ENCODE measurements at places on chromosomes 1 and 21.

DNA sequence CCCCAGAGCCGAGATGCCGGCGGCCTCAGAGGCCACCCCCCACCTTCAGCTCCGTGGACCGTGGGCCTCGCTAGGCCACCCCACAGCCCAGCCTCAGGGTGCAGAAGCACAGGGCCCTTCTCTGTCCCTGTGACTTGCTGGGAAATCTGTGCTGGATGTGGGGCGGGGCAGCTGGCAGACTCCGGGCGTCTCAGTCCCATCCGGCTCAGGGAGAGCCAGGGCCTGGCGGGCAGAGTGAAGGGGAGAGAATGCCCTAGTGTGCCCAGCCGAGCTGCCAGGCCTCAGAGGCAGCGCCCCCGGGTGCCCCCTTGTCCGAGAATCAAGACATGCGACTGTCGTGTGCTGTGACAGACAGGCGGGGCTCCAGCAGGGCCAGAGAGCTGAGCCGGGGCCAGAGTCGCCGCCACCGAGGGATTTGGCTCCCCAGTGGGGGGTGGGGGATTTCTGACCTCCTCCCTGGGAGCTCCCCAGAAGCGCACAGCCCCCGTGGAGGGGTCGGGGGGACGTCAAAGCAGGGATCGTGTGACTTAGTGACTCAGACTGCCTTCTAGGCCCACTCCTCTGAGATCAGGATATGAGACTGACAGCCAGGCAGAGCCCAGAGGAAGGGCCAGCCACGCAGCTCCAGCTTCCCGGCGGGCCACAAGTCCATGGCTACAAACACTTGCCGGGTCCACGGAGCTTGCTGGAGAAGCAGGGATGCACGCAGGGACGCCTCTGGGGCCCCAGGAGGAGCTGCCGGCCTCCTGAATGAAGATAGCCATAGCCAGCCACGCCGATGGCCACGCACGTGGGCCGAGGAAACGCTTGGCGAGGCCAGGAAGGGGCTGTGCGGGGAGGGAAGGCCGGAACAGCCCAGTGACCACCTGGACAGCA is 11.9 kb downstream of the COL6A1 start:
- no peak for DNase-seq

DNA sequence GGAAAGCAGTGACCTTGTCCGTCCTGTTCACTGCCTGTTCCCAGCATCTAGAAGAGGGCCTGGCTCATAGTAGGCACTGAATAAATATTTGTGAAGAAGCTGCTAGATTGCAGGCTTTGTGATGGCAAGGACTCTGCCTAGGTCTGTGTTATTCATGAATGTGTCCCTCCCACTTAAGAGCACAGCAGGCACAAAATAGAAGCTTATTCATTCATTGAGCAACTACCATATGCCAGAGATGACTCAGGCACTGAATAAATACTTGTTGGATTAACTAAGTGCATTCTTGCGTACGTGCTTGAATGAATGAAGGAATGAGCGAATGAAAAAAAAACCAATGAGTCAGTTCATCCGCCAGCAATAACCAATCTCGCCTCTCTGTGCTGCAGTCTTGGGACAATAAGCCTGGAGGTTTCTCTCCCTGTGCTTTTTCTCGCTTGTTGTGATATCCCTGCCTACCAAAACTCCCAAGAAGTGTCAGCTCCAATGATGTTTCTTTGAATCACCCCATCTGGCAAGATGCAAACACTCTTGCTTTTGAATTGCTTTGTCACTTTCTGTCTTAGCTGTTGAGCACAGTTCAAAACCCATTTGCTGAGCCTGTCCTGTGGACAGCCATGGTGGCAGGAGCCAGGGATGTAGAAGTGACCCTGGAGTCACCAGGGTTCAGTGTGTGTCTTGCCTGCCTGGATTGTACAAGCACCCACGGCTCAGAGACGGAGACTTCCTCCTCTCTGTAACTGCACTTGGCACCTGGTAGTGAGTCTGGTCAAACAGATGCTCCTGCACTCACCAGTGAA is 143.9 kb downstream of the KAZN start:
- DNase-seq = peak; percentile 92

DNA sequence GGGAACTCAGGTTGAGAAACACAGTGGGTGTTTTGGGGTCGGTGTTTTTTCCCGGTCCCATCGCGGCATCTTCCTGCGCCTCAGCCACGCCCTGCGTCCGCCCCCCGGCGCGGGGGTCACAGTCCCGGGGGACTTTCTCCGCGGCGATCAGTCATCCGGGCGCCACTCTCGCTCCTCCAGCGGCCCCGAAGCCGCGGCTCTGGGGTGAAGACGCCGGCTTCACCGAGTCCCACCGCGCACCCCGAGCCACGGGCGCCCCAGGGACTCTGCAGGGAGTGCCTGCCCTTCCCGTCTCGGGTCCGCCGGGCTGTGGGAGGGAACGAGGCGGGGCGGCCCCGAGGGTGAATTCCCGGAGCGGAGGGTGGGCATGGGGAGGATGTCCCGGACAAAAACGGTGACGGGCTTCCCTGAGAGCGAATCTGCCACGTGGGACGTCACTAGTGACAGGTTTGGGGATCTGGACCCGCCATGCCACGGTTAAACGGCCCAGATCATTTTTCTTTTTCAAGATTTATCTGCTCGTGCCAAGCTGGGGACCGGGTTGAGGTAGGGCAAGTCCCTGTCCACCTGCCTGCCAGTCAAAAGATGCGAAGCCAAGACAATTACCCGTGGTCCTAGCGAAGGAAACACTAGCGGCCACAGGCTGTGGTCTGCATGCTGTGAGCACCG is 717 bp upstream of the BATF3 start:
- no peak for DNase-seq

DNA sequence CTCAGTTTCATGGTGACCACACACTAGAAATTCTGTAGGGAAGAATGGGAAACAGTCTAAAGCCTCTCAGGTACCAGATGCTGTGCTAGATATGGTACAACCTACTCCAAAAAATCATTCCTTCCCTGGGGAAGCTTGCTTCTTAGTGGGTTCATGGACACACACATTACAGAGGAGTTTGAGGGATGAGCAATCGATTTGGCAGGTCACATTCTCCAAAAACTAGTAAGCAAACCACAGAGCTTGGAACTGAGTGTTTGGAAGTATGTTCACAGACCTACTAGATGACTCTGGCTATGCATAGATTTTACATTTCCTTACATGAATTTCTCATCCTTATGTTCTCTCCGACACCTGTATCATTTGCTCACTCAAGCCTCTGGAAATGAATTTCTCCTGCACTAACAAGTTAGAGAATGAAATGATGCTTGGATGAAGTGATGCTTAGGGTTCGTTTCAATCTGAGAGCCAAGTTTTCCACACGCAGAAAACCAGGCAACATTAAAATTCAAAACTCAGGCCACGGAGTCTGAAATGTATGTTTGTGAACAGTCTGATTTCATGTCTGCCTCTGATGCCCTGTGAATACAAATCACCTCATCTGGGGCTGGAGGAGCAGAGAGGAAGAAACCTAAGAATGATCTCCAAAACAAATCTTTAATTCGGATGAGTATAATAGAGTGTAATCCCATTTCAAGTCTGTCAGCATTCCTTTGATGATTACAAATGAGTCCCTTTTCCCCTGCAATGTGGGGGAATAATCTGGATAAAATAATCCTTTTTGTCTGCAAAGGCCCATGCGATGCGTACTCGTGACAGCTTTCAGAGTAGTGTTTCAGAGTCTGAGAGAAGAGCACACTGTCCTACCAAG is 11.0 kb downstream of the EVA1C start:
- peak; percentile 87 for DNase-seq

DNA sequence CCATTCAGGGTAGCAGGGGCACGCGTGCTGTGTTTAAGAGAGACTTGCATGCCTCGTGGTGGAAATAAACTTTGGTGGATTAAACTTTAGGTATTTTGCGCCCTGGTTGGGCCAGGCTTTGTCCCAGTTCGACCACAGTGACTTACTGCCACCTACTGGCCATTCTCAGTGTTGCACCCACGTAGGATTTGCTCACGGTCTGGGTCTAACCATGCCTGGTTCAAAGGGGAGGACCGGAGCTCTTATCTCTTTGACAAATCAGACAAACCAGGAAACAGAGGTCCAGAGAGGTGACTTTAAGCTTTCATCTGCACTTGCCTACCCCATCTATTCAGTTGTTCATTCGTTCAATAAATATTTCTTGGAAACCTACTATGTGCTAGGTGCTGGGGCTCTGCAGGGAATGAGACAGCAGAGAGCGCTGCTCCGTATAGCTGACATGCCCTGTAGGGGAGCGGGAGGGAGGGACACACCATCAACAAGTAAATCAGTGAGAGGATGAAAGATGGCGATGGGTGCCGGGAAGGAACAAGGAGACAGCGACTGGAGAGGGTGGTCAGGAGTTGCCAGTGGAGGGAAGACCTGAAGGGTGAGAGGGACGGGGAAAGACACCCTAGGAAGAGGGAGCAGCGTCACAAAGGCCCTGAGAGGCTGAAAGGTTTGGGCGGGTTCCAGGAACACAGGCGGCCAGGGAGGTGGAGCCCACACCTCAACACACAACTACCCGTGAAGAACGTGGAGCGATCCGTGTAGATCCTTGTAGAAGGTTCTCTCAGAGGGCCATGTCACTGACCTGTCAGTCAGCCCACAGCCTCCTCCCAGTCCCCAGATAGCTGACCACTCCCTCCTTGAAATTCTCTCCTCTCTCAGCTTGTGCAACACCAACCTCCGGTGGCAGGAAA is 27.2 kb upstream of the TINAGL1 start:
- peak; percentile 67 for DNase-seq

DNA sequence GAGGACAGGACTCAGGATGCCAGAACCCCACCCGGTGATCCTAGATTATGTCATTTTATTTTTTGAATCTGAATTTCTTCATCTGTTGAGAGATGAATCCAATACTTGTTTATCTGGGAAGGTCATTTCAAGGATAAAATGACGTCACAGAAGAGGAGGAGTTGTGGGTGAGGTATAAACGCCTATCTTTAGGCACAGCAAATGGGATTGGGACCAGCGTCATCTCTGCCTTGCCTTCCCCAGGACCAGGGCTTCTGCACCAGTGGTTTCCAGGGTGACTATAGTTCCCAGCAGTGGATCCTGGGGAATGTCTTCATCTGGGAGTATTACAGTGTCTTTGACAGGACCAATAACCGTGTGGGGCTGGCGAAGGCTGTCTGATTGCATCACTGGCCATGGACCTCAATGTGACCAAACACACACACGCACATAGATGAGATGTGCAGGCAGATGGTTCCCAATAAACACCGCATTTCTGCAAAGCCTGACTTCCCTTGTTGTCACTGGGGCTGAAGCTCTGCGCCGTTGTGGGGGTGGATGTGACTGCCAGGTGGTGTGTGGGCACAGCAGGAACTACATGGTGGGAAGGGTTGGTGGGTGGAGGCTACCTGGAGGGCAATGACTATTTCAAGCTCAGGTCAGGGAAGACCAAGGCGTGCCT is 28.1 kb downstream of the KCNA10 start:
- DNase-seq = no peak

GRCh38 chr1:245837718-245838117 is 669.4 kb downstream of the SMYD3 start:
- DNase-seq = peak; percentile 42

DNA sequence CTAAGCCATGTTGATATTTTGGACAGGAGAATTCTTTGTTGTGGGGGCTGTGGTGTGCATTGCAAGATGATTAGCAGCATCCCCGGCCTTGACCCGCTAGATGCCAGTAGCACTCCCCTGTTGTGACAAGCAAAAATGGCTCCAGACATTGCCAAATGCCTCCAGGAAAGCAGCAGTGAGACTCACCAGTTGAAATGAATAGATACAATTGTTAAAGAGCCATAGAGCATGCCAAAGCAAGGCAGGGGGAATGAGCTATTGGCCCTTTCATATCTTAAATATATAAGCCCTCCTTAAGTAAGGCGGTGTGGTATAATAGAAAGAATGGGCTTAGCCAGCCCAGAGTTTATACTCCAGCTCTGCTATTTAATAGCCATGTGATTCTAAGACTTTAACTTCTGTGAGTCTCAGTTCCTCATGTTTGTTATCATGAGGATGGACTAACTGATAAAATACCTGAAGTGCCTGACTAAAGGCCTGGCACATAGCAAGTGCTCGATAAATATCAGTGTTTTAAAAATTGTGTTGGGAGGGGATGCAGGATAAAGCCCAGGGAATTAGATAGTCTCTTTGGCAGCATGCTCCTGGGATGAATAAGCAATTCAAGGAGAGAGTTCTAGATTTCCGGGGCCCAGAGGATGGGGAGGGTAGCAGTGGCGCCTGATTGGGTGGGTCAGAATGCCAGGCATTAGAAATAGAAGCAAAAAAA is 21.1 kb upstream of the RGS4 start:
- DNase-seq = no peak

DNA sequence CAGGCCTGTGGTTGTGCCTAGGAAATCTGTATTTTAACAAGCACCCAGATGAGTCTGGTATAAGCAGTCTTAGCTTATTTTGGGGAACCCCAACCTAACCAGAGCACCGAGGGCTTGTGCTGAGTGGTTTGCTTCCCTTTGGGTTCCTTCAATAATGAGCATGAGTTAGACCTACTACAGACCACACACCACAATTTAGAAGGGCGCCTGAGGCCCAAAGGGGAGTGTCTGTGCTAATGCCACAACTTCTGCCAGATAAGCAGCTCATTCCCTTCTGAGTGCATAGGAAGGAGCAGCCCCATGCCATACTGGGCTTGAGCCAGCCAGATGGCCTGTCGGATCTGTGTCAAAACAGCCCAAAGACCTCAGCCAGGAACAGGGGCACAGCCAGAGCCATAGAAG is 15.4 kb upstream of the LSS start:
- no peak for DNase-seq

DNA sequence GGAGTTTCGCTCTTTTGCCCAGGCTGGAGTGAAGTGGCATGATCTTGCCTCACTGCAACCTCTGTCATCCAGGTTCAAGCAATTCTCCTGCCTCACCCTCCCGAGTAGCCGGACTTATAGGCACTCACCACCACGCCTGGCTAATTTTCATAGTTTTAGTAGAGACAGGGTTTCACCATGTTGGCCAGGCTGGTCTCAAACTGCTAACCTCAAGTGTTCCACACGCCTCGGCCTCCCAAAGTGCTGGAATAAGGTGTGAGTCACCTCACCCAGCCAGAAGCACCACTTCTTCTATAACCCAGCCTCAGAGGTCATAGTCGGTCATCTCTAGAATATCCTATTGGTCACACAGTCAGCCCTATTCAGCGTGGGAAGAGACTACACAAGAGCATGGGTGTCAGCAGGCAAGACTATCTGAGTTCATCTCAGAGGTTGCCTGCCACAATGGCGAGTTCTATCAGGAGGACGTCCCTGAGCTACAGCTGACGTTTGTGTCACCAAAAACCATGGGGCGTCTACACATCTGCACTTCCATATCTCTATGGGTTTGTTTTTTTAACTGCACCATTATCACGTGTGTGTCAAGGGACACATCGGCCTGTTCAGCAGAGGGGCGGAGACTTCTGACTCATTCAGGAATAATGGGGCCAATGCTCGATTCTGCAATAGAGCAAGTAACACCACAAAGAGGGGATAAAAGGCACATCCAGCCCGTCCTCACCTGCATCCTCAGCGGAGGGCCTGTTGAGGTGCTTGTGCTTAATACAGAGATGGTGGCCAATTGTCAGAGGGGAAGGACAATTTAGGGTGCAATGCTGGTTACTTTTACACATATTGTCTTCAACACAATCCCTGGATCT is 256.3 kb upstream of the IRF2BP2 start:
- peak; percentile 86 for DNase-seq

GRCh38 chr1:203513585-203514031 is 19.7 kb downstream of the OPTC start:
- no peak for DNase-seq

GRCh38 chr1:44244986-44245385 is 31.7 kb downstream of the DMAP1 start:
- DNase-seq = no peak

GRCh38 chr21:45142469-45143308 is 68.3 kb downstream of the ADARB1 start:
- peak; percentile 83 for DNase-seq

All from HCEC 1CT (cell line).